ENCODE measurements at places on chromosomes 2 and 18.

DNA sequence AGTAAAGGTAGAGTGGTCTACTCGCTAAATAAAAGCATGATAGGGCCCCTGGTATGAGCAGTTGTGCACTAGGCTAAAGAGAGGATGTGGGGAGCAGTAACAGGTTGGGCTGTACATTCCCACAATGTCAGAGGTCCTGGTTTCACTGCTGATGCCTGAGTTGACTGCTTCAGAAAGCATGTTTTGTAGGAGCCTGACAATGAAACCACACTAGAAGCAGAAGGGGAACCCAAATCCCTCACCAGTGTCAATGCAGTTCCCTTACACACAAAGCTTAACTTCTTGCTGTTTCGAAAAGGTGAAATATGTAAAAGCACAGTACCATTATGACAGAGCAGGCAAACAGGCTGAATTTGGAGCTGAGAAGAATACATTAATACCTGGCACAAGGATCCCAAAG lies 291.7 kb upstream of the KYNU start:
- DNase-seq = no peak

GRCh38 chr18:43992741-43993140 lies 687.9 kb upstream of the SETBP1 start:
- no peak for DNase-seq

- peak; percentile 48 for DNase-seq
Observed at GRCh38 chr2:126907671-126908070, 9.0 kb downstream of the TEX51 start.

- no peak for DNase-seq
Observed at GRCh38 chr2:240588006-240588655, 1.6 kb downstream of the CAPN10 start.

GRCh38 chr2:64211276-64211921 lies 67.2 kb upstream of the PELI1 start:
- DNase-seq = no peak

DNA sequence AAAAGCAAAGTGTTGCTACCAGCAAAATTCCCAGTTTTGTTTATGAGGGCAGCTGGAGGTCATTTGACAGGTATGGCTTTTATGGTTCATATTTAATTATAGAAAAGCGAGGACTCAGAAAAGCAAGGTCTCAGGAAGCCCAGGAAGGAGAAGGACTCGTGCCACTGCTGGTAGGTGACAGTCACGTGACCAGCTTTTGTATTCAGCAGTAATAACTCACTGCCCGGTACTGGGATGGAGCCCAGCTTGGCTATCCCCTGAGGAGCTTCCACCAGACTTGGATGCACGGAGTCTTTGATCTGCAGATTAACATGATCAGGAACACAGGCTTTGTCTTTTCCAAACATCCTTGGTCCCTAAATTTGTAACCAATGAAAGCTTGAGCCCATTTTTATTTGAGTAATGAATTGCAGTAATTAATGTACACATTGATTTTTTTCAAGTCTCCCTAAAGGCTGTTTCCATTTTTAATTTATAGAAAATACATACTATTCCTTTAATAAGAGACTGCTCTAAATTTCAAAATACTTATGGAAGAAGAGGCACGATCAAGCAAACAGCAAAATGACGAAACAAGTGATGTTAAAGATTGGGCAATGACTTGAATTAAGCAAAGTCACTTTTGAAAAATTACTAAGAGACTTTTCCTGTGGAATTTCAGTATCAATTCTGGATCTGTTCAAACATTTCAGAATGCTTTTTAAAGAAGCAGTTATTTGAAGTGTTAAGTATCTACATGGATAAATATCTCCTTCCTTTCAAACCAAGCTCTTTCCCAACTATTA lies 251.7 kb upstream of the HNRNPA3 start:
- DNase-seq = no peak

GRCh38 chr2:4415810-4416413 lies 712.5 kb downstream of the DCDC2C start:
- no peak for DNase-seq

DNA sequence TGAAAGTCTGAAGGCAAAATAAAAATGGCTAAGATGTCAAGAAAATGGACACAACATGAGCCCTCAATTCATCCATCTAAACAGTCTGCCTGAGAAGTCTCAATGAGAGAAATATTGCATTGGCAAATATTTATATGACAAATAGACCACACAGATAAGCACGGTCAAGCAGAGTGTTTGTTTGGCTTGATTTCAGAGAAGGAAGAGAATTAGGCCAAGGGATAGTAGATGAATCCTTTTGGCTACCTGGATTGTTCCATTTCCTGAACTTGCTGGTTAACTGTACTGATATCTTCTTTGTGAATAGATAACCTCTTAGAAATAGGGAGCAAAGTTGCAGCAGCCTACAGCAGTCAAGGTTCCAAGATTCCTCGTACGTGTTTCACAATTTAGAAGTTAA lies 129.6 kb downstream of the RBMS1 start:
- DNase-seq = no peak

DNA sequence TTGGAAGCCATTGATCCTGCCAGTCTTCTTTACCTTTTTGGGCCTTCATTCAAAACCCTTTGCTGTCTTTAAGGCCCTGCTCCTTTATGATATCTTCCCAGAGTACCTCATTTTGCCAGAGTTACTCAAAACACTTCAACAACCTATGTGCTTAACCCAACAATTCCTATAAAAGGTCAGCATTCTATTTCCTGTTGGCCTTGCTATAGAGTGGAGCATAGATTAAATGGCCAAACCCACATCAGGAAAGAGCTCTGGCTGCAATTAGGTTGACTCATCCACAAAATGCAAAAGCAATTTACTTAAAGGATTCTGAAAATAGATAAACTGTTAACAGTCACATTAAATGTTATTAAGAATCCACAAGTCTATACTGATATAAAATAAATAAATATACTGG lies 21.2 kb downstream of the MRPL33 start:
- no peak for DNase-seq

GRCh38 chr2:129769185-129769991 lies 210.1 kb upstream of the RAB6C start:
- DNase-seq = no peak

- DNase-seq = no peak
Observed at GRCh38 chr2:39636306-39636705, 29.4 kb upstream of the TMEM178A start.

DNA sequence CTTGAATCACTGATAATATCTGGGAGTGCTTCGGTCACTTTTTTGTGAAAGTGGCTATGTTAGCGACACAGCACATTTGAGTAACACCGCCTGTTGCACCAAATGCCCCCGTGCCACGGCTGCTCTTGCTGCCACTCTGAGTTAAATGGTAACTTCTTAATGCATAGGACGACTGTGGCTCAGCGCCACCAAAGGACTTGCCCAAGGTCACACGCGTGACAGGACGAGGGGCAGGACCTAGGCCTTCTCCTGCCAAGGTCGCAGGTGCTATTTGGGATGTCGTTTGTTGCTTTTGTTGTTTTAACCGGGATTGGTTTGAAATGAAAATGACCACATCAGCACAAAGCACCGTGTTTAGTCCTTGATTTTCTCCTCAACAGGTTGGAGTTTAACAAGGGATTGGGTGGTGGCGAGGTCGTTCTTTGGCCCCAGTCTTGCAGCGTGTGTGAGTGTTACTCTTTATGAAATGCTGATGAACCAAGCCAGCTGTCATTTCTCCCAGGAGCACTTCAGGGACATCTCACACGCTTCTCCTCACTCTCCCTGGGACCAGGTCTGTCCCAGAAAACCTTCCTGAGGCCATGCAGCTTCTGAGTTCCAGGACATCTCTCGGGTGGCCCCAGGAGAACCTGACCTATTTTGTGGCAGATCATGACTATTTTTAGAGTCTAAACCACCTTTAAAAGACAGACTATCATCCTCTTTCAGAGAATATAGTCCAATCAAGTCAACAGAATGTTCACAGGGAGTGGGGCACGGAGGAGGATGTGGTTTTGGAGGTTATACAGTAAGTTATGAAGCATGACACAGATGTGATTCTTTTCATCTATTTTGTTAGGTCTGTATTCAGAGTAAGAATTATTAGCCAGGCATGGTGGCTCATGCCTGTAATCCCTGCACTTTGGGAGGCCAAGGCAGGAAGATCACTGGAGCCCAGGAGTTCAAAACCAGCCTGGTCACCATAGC lies 49.9 kb downstream of the MTCL1 start:
- DNase-seq = no peak

- DNase-seq = no peak
Observed at GRCh38 chr2:136253288-136254004, 135.5 kb upstream of the CXCR4 start.

GRCh38 chr2:24822049-24822706 lies 29.0 kb downstream of the CENPO start:
- peak; percentile 29 for DNase-seq

DNA sequence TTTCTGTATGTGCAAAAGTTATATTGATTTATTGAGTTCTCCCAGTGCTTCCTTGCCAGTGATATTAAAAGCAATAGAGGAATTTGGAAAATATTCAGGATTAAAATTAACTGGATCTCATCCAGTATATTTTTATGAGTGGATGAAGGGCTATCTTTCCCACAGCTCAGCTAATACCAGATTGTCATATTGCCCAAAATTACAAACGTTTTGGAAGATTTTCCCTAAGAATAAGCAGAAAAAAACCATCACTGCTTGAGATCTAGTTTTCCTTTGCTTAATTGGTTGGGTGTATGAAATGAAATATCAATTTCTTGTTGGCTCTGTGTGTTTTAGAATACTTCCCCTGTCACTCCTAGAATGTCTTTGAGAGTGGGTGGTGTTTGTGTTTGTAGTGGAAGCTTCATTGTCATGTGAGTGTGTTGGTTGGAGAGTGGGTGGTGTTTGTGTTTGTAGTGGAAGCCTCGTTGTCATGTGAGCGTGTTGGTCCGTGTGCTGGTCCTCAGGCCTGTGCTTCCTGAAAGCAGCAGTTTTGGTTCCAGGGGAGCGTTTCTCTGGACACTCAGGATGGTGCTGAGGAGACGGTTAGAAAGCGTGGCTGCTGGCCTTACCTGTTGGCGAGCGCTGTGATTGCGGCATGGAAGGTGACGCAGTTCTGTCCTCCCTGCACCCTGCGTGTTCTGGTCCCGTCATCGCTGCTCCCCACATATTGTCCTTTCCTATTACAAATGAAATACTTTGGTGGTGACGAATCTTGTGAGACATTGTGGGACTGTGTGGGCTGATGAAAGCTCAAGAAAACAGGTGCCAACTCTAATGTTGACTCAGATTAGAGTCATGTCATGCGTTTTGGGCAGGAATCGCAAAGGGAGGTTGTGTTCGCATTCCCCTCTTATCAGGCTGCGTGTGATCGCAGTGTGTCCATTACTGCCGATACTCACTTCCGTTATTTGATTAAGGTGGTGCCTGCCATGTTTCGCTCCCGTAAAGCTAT lies 12.4 kb downstream of the ASB1 start:
- DNase-seq = no peak

GRCh38 chr18:67875060-67875459 lies 358.5 kb upstream of the DSEL start:
- DNase-seq = no peak

GRCh38 chr2:6965071-6965795 lies 48.0 kb downstream of the RNF144A start:
- DNase-seq = no peak

- no peak for DNase-seq
Observed at GRCh38 chr18:31185186-31185950, 22.7 kb upstream of the DSC1 start.

DNA sequence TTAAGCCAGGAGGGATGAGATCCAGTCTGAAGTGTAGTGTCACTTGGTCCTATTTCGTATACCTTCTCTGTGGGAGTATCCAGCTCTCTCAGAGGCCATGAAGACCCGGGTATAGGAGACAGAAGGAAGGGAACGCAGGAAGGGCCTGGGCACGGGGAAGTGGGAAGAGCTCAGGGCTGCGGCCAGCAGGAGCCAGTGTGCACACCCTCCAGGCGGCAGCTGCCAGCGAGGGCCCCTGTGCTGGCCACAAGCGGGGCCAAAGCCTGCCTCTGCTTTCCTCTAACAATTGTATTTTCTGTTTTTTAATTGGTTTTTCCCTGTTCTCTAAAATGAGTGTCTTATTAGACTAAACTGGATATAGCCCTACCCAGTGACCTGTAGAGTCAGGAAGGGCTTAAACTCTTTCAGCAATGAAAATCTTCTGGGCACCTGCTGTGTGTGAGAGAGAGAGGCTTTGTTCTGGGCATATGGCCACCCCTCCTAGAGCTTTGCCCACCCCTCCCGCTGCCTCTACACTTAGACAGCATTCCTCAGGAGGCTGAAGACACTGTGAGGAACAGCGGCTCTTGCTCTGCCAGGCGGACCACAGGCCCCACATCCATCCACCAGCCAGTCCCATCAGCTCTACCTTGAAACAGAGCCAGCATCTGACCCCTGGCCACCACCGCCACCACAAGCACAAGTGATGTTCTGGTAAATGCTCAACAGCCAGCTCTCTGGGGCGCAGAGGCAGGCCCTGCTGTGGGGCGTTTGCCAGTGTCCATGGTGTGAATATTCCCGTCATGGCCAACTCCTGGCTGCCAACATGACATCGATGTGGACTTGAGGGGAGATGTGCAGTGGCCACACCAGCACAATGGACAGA lies 9.5 kb downstream of the GPR17 start:
- no peak for DNase-seq

DNA sequence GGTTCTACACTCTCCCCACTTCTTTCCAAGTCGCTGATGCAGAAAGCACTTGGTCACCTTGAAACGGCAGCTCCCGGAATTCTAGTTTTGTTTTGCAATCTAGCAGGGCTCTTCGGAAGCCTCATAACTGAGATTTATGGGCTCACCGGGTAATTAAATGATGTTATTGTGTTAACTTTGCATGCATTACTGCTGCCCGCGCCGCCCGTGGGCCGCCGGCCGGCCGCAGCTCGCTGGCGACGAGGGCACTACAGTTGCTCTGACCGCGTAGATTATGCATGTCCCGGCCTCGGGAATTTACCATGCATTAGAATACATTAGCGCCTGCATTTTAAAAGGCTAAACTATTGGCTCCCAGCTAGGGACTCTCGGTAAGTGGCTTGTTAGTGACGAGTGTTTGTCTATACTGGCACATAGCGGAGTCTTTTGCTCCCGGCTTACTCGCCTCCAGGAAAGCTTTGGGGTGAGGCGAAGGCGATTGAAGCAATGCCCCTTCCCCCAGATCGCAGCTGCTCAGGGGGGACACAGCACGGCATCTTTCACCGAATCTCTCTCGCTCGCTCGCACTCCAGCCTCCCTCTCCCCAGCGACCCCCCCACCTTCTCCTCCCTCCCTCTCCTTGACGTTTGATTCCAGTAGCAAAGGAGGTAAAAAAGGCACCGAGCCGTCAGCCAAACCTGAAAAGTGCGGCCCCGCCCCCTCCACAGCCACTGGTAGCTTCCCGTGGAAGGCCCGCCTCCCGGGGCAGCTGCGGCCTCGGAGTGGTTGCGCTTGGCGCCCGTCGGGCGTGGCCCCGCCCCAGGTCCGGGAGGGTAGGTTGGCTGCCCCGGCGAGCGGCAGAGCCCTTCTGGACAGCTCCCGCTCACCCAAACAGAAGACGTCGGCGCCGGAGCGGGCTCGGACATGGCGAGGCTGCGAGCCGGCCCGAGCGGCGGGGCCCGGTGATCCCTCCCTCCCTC lies at the start of gene ONECUT2:
Gene ONECUT2 (plus strand): TSS at position 839 of the 959 bp plus-strand sequence. CDS start 343 bp downstream, outside the sequence.
- peak; percentile 95 for DNase-seq

- no peak for DNase-seq
Observed at GRCh38 chr18:76673281-76674185, 148.8 kb upstream of the ZNF236 start.

- no peak for DNase-seq
Observed at GRCh38 chr2:137969418-137969765, 5.1 kb downstream of the HNMT start.

All from type B pancreatic cell (in vitro differentiated cells).